ENCODE measurements at places on chromosomes 1 and 21.
A peak's percentile ranks its signal among the peaks of the same experiment; 100 is the strongest.

DNA sequence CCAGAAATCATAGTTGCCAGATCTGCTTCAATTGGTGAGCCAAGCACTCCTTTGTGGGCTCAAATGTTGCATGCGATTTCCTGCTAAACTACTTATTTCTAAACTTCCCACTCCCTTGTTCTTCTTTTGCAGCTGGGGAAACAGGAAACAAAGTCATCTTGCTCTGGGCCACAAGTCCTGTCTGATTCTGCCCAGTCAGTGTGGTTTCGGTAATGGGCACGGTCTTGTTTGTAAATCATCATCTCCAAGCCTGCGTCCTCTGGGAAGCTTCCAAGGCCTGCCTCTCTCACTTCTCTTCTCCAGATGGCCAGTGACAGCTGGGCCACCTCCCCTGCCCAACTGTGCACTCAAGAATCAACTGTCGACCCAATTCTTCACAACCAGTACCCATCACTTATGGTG is 4.4 kb downstream of the S100A8 start:
- DNase-seq: no peak

- no peak for DNase-seq
Measured at GRCh38 chr1:42240966-42241755, 76.6 kb upstream of the GUCA2A start.

DNA sequence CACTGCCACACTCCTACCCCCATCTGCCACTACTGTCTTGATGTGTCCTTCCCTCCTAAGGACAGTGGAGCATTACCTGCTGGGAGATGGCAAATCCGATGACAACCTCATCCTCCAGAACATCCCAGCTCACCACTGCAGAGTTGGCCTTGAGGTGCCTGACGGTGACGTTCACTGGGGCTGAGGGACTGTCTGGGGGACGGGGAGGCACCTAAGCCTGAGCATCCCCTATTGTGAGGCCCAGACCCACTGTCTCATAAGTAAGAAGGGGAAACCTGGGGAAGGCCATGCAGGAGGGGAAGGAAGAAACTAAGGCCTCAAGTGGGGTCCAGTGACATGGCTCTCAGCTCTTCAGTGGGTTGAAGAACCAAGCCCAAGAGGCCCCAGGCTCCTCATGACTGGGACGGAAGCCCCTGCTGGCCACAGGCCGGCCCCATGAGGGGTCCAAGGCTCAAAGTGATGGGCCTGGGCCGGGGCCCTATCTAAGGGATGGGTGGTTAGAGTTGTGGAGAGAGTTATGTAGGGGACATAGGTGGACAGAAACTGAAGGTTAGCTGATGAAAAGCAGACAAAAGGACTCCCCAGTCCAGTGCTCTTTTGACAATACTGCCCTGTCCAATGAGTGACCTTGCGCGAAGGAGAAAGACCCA is 1.8 kb downstream of the FNDC5 start:
- no peak for DNase-seq

- DNase-seq: no peak
Measured at GRCh38 chr21:18298228-18298627, 53.6 kb downstream of the CHODL start.

DNA sequence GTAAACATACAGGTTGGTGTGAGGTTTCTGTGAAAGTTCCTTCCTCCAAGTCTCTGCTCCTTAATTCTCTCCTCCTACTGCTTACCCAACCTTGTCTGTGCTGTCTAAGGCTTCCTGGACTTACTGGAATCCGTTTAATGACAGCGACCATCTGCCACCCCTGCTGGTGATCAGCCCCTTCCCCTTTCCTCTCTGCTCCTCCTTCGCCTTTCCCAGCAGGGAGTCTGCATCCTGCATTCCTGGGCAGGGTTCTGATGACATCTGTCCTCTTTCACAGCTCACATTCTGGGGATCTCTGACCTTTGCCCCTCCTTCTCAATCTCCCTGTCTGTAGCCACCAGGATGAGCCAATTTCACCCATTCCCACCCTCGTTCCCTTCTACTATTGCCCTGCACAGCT is 66.5 kb downstream of the KIRREL1 start:
- no peak for DNase-seq

DNA sequence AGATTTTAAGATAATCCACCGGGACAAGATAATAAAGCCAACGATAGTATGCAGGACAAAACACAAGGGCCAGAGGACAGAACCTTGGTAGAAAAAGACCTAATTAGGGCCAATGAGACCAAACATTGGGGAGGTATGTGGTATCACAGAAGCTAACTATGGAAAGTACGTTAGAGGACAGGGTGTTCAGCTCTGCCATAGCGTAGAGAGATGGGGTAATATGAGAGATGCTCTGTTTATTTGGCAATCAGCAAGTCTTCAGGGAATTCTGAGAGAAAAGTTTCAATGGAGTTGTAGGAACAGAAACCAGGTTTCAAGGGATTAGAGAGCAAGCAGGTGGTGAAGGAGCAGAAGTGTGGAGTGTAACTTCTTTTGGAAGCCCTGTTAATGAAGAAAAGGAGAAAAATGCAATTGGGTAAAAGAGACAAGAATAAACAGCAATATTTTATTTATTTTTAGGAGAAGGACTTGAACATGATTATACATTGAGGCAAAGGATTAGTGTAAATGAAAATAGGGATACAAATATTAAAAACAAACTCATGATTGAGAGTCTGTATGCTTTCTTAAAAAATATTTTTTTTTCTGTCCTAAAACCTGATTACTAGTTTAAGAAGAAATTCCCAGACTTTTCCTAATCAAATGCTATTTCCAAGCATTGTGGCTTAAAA is 24.0 kb downstream of the EEIG2 start:
- no peak for DNase-seq

DNA sequence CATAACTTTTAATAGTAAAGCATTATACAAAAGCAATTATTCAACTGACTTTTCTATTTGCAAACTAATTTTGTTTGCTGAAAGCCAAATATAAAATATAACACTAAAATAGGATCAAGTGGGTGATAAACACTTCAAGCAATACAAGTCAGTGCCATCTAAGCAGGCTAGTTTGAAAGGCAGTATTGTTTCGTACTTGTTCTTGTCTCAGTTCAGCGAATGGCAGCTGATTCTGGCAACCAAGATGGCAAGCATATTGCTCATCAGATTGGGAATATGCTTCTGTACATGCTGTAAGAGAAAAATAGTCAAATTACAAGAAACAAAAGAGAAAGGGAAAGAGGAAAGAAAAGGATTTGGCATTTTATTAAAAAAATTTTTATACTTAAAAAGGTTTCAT is 7.5 kb downstream of the TMEM59 start:
- DNase-seq: no peak

DNA sequence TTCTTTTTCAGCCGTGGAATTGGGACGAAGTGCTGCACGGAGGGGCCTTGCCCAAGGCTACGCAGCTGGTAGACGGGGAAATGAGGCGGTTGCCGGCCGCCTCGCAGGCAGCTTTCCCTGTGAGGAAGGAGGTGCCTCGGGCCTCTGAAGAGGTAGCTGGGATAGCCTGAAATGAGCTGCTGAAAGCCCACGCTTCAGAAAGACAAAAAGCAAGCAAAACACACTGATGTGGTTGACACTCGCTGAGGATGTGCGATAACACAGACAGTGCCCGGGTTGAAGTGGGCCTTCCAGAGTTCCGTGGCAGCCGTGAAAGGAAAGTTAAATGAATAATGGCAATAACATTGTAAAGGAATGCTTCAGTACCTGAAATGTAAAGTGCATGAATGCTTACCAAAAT is 47.2 kb downstream of the S1PR1 start:
- peak; percentile 65 for DNase-seq
